SW 1271 (cell line): ENCODE measurements at places on chromosomes 11 and 22.

- DNase-seq = no peak
Observed at GRCh38 chr11:95732930-95733602, 56.5 kb downstream of the FAM76B start.

GRCh38 chr11:18013790-18014507 lies 1.1 kb upstream of the SERGEF start:
- peak; percentile 17 for DNase-seq

GRCh38 chr22:27952779-27953178 lies 33.7 kb upstream of the PITPNB start:
- no peak for DNase-seq

DNA sequence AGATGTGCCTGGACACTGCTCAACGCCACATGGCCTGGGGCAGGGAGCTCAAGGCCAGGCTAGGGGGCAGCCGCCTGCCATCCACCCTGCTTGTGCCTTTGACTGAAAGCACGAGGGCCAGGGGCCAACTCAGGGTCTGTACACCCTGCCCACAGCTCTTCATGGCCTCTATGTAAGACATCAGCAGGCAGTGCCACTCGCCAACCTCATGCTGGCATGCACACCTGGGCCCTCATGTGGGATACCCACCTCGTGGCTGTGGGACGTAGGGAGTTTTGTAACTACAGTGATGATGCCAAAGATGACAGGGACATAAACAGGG lies 25.6 kb downstream of the TBX1 start:
- no peak for DNase-seq

DNA sequence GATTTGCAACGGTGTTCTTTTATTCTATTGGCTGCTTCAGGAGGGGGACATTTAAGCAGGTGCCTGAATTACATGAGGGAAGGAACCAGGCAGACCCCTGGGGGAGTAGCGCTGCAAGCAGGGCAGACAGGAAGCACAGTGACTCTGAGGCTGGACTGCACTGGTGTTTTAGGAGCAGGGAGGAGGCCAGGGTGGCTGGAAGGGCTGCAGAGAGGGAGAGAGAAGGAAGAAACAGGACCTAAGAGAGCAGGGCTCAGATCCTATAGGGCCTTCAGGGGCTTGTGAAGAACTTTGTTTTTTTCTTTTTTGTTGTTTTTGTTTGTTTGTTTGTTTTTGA lies 62.5 kb upstream of the SORL1-AS1 start:
- DNase-seq = no peak

GRCh38 chr11:122897606-122898210 lies 15.1 kb downstream of the JHY start:
- no peak for DNase-seq
